Omental fat pad (tissue), 4 donors: ENCODE measurements at places on chromosomes 11 and 22. TPM values are rescaled to one million over a fixed set of nuclear protein-coding genes. Genes with fewer than 3 reads are reported as not detected.

DNA sequence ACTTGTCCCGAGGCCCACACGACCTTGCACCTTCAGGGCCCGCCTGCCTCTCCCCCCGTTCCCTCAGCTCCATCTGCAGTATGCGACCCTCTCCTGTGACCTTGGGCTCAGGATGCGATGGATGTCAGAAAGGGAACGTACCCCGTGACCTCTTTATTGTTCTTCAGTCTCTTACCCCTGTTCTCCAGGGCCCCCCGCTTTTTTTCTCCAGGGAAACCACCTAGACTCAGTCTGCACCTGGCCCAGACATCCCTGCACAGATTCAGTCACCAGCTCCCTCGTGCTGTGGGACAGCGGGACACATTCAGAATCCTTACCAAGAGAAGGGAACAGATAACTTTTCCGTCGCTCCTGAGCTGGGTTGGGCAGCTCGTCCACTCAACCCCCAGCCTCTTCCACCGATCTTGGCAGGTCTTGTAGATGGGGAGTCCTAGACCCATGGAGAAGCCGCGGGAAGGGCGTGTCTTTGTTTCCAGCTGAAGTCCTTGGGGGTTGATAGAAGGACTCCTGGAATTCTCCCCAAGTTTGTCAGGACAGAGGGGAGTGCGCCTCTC is 1.4 kb upstream of the PHOX2A start:
- no peak for DNase-seq

- no peak for DNase-seq
These were observed 217.8 kb downstream of the KIRREL3 start for GRCh38 chr11:126782810-126783209.

DNA sequence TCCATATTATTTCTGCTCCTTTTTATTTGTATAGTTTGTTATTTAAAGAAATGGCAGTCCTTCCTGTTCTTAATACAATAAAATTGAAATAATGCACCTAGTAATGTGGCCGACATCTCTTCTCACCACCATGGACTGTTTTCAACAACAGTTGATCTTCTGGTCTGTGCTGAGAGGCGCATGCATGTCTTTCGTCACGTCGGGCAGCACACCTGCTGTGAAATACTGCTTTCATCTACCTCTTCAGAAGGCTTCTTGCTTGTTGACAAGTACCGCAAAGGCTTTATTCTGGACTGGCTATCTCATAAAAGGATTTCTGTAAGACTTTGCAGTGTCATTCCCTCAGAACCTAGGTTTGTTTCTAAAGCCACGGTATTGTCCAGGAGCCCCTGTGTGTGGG is 13.9 kb upstream of the MYO18B start:
- no peak for DNase-seq

DMC1 gene
- total RNA-seq = 0.84 TPM

GRCh38 chr22:32733196-32733768 is 68.2 kb upstream of the TIMP3 start:
- DNase-seq = no peak

GRCh38 chr22:49966774-49967705 is 6.5 kb downstream of the PIM3 start:
- peak; percentile 63 for DNase-seq

DNA sequence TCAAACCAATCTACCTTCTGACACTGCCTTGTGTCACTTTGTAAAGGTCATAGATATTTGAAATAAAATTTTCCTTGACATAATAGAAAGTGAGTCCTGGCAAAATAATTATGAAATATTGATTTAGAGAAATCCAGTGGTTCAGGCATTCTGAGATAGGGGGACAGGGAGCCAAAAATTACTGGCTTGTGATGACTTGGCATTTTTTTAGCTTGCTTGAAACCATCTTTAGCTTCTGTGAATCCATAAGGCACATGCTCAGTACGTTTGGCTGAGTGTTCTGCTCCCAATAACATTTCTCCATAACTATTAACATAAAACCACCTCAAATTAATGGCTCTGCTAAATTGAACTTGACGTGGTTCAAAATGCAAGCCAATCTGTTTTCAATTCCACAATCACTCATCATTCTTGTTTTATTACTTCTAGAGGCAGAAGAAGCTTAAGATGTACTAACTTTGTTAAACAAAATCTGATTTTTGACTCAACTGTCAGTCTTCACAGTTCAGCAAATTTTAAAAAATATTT is 209.0 kb downstream of the LRRC4C start:
- no peak for DNase-seq

DNA sequence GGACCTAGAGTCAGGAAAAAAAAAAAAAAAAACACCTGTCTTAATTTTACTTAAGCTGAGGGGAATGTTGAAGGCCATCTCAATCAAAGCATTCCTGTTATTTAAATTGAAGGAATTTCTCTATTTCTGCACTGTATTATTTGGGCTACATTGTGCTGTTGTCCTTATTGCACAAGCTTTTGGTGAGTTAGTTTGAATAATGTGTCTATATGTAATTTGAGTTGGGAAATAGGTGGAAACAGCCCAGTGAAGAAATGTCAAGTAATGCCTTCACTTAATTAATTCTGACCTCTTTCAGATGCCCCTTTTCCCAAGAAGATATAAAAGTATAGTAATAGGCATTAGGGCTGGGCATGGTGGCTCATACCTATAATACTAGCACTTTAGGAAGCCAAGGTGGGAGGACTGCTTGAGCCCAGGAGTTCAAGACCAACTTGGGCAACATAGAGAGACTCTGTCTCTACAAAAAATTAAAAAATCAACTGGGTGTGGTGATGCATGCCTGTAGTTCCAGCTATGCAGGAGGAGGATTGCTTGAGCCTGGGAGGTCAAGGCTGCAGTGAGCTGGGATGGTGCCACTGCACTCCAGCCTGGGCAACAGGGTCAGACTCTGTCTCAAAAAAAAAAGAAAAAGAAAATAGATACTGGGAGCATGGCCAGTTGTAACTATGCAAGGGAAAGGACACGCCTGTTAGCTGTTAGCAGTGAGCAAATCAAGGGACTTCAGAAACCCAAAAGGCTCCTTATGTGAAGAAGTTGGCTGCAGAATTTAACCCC is 34.9 kb downstream of the OR10A6 start:
- DNase-seq = no peak

GRCh38 chr11:88404391-88404790 is 66.9 kb upstream of the CTSC start:
- DNase-seq = no peak

- no peak for DNase-seq
These were observed 5.2 kb downstream of the CEP164 start for GRCh38 chr11:117332843-117333242.

DEFB131B gene
- total RNA-seq = not detected

GRCh38 chr11:75468534-75469340 is 35.7 kb upstream of the KLHL35 start:
- peak; percentile 55 for DNase-seq

DNA sequence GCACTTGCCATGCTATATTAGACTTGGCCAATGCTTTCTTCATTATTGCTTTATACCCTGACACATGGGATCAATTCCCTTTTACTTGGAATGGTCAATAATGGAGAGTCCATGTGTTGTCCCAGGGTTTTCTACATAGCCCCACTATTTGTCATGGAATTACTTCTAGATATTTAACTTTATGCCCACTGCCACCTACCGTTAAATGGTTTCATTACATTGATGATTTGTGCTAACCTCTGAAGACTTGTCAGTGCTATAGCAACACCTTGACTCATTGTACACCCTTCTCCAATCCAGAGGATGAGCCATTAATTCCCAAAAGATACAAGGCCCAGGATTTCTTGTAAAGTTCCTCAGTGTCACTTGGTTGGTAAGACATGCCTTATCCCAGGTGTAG is 31.4 kb upstream of the SLC22A25 start:
- no peak for DNase-seq

GRCh38 chr11:13115380-13115675 is 106.2 kb downstream of the RASSF10 start:
- DNase-seq = no peak

KCNJ11 gene
- 2.6 TPM for total RNA-seq

FAT3 gene
- 2.8 TPM for total RNA-seq

DNA sequence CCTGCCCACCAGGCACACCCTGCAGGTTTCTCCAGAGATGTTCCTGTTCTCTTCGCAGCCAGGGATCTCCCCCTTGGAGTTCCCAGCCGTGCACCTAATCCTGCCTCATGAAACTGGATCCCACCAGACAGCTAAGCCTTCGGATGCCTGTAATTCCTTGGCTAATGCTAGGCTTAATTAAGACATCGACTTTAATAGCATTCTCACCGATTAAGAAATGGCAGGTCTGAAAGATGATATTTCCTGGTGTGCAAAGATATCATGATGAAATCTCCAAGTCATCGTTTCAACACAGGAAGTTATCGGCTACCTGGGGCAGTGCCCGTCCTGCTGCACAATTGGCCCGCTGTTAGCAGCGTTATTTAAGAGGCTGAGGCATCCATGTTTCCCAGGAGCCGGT is 41.5 kb upstream of the CCND1 start:
- no peak for DNase-seq

SLC7A4 gene
- 2.2 TPM for total RNA-seq

MIEF1 gene
- 34.1 TPM for total RNA-seq

GRCh38 chr11:132780046-132780445 is 752.3 kb downstream of the OPCML start:
- no peak for DNase-seq

NLRP10 gene
- total RNA-seq = not detected

- DNase-seq = no peak
These were observed 36.8 kb downstream of the KIRREL3 start for GRCh38 chr11:126963603-126964363.

- DNase-seq = no peak
These were observed 1.5 kb upstream of the KLHDC7B start for GRCh38 chr22:50544078-50544745.

KRTAP5-7 gene
- total RNA-seq = not detected

DNA sequence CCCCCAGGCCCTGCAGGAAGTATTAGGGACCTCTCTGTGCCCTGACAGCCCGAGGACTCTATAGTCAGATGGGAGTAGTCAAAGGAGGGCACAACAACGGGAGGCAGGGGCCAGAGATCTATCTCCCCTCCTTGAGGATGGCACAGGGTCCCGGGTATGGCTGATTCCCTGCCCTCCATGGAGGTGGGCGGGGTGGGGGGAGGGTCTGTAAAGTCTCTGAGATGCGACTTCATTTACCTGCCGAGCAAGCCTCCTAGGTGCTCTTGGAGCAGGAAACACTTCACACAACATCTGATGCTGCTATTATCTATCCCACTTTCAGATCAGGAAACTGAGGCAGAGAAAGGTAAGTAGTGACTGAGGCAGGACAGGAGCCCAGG is 769 bp upstream of the CDC42EP1 start:
- DNase-seq = no peak

DNA sequence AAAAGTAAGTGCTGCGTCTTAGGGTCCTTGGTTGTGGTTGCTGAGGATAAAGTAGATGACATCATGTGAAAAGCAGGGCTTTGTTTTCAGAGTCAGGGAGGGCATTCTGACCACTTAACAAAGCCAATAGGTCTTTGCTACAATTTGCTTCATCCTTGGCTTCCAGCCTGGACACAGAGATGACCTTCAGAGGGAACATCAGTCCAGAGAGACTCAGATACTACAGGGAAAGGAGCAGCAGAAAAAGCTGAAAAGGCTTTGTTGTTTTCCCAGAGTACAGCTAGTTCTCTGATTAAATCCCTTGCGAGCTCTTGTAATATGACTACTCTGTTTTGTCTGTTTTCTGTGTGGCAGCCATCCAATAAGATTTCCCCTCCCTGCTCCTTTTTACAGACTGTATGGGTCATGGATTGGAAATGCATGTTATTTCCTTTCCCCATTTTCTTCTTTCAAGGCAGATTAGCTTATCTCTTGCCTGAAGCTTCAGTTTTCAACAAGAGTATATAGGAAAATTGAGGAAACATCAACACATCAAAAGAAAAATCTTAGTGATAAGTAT is 31.9 kb downstream of the ATG13 start:
- no peak for DNase-seq

DNA sequence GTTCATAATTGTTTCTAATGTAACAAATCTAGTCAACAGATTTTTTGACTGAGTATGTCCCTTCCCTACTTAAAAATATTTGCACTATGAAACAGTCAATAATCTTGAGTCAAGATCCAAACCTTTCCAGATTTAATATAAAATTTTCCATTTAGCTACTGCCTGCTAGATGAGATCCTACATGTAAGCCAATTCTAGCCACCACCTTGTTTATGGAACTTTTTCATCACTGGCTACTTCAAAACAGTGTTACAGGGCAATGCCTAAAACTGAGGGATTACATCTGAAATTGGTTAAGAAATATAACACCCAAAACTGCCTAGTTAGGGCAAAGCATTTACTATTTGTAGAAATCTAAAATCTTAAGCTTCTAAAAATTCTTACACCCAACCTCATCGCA is 10.5 kb upstream of the FUT4 start:
- no peak for DNase-seq

TSPAN18 gene
- 18.1 TPM for total RNA-seq

GRCh38 chr22:41952713-41953112 is 763 bp downstream of the SMIM45 start:
- DNase-seq = no peak
